ENCODE measurements at places on chromosomes 3 and 15. TPM values are rescaled to one million over a fixed set of nuclear protein-coding genes. Genes with fewer than 3 reads are reported as not detected.

STAC gene
- 0.14 TPM for total RNA-seq

WDR76 gene
- total RNA-seq: 1.5 TPM

SLC51B gene
- total RNA-seq: not detected

EIF4E3 gene
- 1.8 TPM for total RNA-seq

GRM7 gene
- total RNA-seq: not detected

BTLA gene
- not detected for total RNA-seq

SEMA3F gene
- total RNA-seq: 0.43 TPM

SV2B gene
- total RNA-seq: not detected

ABI3BP gene
- 1.4 TPM for total RNA-seq

H1-8 gene
- total RNA-seq: not detected

RAB11A gene
- total RNA-seq: 230 TPM

AGTR1 gene
- total RNA-seq: 0.22 TPM

IL12A gene
- 7.2 TPM for total RNA-seq

CKMT1B gene
- total RNA-seq: not detected

PRR23A gene
- not detected for total RNA-seq

FES gene
- total RNA-seq: 8.8 TPM

STIMATE gene
- 22.0 TPM for total RNA-seq

SLC9A9 gene
- 8.8 TPM for total RNA-seq

PLAAT1 gene
- not detected for total RNA-seq

PLXND1 gene
- total RNA-seq: 75.3 TPM

TP63 gene
- under 0.01 TPM for total RNA-seq

TM4SF1 gene
- total RNA-seq: 44.9 TPM

ZNF385D gene
- total RNA-seq: not detected

XCR1 gene
- not detected for total RNA-seq

CHRM5 gene
- under 0.01 TPM for total RNA-seq

GRK7 gene
- not detected for total RNA-seq

MESP1 gene
- total RNA-seq: under 0.01 TPM

IL17RB gene
- total RNA-seq: not detected

CLDN16 gene
- total RNA-seq: 0.22 TPM

MOBP gene
- total RNA-seq: not detected

CYP19A1 gene
- total RNA-seq: 0.14 TPM

DPH6 gene
- 16.0 TPM for total RNA-seq
